CD8-positive, alpha-beta memory T cell (primary cell): ENCODE measurements at places on chromosomes 7 and 10.

DNA sequence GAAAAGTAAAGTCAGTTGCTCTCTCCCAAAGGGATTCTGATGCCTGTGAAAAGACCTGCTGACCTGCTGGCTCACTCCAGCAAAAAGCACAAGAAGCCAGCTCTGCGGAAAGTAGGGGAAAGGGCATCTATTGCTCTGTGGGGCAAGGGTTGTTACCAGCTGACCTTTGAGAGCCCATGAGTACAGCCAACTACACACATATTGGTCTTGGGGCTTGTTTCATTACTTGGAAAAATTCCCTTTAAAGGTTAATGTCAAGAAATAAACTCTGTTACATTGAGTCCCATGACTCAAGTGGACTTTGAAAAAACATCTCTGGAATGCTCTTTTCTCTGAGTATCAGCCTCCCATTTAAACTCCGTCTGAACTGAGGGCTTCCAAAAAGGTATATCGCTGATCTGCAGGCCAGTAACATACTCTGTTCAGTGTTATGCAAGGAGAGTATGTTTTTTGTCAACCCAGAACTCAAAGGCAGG, 53.2 kb downstream of the PANK1 start:
- DNase-seq: no peak

GRCh38 chr7:157023589-157023905, 13.1 kb upstream of the MNX1 start:
- DNase-seq: no peak

- no peak for DNase-seq
Observed at GRCh38 chr10:71243756-71244395, 31.5 kb downstream of the UNC5B start.

DNA sequence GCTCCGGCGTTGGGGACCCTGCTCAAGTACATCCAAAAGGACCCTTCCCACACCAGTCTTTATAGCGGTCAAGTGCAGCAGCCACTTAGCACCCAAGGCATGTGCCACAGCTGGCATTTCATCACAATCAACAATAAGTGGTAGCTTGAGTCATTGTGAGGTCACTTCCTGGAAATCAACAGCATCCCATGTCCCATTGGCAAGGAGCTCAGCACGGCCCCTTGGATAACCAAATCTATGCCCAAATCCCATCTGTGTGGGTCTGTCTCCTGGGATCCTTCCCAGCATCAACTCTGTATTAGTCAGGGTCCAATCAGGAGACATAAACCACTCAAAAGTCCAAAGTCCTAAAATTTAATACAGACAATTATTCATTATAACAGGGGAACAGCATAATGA, 27.1 kb downstream of the MDH2 start:
- DNase-seq: no peak
